T-helper 2 cell treated with Interferon-gamma antibody and Interleukin-4, amounts not matched to agents 5 μg/mL and 100 μg/mL, for 36 hours (primary cell): ENCODE measurements at places on chromosomes 4 and X.

DNA sequence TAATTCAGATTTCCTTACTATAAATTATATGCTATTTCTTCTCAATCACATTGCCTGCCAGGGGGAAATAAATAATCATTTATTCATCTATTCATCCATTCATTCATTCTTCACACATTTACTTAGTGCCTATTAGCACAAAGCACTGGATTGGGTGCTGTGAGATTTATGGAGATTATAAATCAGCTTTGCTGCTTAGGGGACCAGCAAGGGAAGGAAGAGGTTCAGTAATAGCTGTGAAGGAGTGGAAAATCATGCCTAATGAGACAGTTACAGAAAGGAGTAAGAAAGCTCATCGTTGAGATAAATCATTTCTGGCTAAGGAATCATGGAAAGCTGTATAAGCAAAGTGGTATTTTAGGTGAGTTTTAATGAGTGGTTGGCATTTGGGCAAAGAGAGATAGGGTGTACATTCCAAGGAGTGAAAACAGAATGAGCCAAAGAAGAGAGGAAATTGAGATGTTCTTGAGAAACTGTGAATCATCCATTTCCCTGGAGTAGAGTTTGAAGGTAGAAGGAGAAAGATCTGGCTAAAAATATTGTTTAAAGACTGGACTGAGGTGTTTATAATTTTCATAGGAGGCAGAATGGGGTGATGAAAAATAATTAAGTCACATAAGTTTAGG lies 9.6 kb downstream of the ARSJ start:
- no peak for DNase-seq

- no peak for DNase-seq
Observed at GRCh38 chr4:168784786-168785461, 225.1 kb downstream of the CBR4 start.

DNA sequence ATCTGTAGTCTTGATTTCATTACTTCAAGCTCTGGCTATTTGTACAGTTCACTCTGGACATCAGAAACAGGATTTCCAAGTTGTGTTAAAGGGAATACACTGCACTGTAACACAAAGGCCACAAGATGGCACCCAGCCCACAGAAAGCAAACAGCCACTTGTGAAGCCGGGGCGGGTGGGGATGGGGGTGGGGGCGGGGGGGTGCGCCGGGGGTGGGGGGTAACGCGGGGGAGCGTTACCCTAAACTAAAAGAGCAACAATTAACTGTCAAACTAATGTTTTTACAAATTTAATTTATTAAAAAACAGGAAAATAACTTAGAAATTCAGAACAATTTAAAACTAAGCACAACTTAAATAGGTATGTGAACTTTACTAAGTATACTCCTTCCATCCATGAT lies 27.3 kb downstream of the PRDX4 start:
- DNase-seq: peak; percentile 4

DNA sequence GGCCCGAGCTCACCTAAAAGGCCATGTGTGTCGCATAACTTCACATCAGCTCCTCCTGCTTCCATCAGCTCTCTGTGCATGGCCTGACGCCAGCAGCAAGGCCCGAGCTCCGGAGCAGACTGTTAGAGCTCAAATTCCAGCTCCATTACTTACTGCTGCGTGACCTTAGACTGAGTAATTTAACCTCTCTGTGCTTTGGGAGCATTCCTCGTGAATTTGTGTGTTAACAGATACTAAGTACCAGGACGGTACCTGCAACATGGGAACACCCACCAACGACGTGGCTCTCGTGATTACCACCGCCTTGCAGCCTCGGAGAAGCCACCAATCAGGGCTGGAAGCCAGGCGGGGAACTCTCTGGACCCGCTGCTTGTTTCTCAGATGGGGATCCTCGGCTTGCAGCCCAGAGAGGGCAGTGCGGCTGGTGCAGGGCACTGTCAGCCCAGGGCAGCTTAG lies 12.9 kb downstream of the LETM1 start:
- DNase-seq: no peak
